Stimulated activated CD8-positive, alpha-beta memory T cell treated with anti-CD3 and anti-CD28 coated beads, Interleukin-4, amount 100 ng/mL, for 48 hours (primary cell): ENCODE measurements at places on chromosomes 1 and 21.

DNA sequence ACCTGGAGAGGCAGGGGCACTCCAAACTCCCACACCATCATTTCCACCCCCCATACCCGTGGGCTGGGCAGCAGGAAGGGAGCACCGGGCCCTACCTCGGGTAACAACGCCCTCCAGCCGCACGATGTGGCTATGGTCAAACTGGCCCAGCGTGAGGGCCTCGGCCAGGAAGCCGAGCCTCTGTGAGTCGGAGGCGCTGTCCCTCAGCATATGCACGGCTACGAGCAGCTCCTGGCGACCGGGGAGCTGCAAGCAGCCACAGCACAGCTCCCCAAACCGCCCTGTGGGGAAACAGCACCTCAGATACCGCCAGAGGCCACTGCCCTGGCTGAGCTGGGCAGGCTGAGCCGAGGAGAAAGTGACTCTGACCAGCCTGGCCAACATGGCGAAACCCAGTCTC is 29.2 kb downstream of the CDCA8 start:
- DNase-seq = no peak

GRCh38 chr1:115238336-115239147 is 99.5 kb downstream of the NGF start:
- DNase-seq = no peak

- no peak for DNase-seq
Observed at GRCh38 chr1:156958247-156958714, 37.8 kb downstream of the LRRC71 start.

DNA sequence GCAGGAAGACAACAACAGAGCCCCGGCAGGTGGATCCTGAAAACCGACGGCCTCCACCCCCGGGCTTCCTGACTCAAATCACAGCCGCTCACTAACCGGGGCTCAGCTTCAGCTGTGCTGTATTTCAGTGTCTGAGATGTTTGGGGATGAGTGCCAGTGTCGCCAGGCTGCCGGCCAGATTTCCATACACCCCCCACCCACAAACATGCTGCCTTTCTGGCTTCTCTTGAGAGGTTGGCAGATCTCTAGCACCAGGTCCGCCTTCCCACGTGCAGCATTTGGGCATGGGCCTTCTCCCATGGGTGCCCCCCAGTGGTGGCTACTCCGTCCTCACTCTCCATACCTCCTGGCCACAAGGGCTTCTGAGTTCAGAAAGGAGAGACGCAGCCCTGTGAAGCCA is 34.8 kb downstream of the KCNAB2 start:
- DNase-seq = no peak

DNA sequence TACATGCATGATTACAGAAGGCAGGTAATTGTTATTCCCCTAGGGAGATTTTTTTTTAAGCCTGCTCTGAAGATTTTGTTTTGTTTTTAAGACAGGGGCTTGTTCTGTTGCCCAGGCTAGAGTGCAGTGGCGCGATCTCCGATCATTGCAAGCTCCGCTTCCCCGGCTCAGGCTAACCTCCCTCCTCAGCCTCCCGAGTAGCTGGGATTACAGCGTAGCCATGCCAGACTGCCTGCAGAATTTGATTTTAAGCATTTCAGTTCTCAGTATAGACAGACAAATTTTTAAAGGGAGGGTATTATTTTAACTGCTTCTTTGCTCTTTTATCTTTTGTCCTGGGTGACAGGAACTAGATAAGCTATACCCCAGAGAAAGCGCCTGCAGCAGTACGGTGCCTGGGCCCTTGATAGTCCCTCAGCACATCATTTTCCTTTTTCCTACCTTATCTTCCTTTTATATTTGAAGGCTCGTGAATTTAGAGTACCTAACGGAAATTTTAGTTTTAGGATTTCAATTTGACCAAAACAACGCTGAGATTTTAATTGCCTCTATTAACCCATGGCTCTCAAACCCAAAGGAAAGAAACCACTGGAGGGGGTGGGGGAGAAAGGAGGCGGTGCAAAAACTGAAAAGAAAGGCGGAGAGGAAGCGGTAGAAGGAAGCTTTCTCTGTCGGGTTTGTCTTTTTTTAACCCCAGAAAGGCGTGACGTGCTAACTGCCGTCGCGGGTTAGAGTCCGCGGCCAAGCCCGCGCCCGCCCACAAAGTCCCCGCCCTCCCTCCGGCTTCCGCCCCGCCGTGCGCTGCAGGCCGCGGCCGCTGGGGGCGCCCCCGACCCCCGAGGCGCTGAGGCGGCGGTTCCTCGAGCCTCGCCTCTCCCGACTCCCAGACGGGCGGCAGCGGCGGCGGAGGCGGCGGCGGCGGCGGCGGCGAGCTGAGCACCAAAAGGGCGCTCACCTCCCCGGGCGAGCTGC is at the start of gene EEIG2:
EEIG2 (plus strand) TSS at position 886 of the 972 bp plus-strand sequence. CDS start 329 bp downstream, outside the sequence.
- peak; percentile 91 for DNase-seq

DNA sequence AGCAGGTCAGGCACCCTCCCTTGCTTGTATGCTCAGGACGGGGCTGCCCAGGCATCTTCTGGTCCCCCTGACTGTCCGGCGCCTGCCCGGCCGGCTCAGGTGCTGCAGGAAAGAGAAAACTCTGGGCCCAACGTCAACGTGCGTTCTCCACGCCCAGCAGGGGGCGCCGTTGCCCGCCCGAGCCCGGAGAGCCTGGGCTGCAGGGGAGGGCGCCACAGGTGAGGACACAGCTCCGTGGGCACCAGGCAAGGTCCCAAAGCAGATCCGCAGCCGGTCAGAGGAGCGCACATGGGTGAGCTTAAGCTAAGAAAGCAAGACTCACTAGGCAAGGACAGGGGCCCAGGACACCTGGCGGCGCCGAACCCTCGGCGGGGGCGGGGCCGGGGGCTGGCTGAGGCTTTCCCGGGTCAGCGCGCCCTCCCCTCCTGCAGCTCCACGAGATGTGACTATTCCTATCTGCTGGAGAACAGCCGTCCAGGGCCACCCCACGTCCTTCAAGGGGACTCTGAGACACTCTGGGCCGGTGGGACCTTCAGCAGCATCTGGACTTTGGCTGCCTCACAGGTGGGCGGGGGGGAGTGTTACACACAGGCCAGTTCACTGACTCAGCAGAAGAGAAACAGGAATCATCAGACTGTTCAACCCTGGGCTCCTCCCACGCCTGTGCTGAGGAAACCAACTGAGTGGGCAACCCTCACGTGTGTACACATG is 29.3 kb downstream of the KRTAP10-1 start:
- peak; percentile 87 for DNase-seq

DNA sequence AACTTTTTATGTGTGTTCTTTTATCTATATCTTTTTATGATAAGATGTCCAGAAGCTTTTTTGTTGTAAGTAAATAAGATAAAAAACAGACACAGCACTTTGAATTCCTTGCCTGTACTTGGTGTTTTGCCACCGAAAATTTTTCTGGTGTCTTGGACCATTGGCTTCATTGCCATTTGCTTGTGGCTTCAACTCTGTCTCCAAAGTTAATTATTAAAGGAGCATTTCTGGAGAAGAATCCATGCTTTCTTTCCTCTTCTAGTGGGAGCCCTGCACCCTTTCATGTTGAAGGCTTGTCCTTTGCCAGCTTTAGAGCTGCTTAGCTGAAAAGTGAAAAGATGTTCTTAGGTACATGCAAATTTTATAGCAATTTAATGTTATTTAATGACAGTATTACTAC is 112.2 kb downstream of the DYRK1A start:
- no peak for DNase-seq

GRCh38 chr1:157301477-157302198 is 163.4 kb upstream of the ETV3 start:
- DNase-seq = no peak

- DNase-seq = no peak
Observed at GRCh38 chr1:5634893-5635292, 357.3 kb downstream of the NPHP4 start.

GRCh38 chr1:117205368-117205767 is 5.4 kb downstream of the VTCN1 start:
- DNase-seq = no peak

DNA sequence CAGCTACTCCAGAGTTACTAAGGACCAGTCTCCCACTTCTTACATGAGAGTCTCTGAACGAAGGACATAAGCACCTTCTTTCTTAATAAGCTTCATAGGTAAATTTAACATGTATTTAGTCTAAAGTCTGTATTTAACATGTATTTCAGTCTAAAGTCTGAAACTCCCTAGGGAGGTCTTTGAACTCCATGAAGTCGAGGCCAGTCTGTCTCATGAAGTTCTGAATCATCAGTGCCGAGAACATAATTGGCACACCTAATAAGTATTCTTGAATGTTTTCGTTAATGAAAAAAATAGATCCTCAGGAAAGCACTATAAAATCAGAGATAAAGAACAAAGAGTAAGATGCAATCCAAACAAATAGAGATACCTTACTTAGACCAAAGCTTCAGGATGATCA is 945.5 kb downstream of the TTLL7 start:
- DNase-seq = no peak

DNA sequence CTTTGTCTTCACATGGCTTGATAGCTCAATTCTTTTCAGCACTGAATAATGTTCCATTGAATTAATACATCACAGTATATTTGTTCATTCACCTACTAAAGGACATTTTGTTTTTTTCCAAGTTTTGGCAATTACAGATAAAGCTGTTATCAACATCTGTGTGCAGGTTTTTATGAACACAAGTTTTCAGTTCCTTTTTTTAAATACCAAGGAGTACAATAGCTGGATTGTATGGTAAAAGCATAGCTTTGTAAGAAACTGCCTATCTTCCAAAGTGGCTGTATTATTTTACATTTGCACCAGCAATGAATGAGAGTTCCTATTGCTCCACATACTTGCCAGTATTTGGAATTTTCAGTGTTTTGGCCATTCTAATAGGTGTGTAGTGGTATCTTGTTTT is 4.8 kb upstream of the MCOLN2 start:
- DNase-seq = no peak

GRCh38 chr1:204295671-204296070 is 64.1 kb downstream of the PLEKHA6 start:
- no peak for DNase-seq

GRCh38 chr1:159861218-159861617 is 1.2 kb downstream of the VSIG8 start:
- DNase-seq = no peak

GRCh38 chr1:154971341-154971998 is 923 bp upstream of the SHC1 start:
- DNase-seq = no peak
